GM13976 (cell line): ENCODE measurements at places on chromosomes 2 and 18.

- DNase-seq: no peak
Observed at GRCh38 chr2:42414648-42415047, 53.6 kb upstream of the COX7A2L start.

- peak; percentile 53 for DNase-seq
Observed at GRCh38 chr2:230537531-230537976, 121.6 kb downstream of the SP100 start.

- no peak for DNase-seq
Observed at GRCh38 chr2:173136599-173136998, 61.0 kb downstream of the MAP3K20 start.

DNA sequence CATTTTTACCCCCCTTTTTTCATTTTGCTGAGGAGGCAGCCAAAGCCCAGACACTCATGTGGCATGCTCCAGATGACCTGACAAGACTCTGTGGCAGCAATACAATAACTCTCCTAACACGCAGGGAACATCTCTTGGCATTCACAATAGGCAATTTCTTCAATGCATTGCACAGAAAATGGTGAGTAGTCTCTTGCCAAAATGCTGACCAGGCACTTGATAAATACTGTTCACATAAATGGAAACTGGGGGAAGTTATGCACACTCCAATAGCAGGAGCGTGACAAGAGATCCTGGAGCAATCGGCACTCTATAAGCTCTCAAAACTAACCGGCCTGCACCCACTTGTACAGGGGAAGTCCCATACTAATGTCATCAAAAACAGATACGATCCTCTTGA is 66.3 kb downstream of the NBAS start:
- DNase-seq: no peak

DNA sequence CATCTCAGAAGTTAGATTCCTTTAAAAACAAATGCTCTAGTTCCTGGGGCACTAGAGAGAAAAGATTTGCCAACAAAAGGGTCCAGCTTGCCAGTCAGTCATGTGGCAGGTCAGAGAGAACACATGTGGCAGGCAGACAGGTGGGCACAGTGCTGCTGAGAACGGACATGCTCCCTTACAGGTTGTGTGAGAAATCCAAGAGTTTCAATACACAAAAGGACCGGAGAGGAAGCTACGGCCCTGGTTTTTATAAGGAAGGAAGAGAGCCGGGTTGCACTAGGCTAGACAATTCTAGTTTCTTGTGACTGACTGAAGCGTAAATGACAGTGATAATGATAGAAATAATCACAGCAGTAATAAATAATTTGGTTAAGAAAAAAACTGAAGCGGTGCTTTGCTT is 18.3 kb downstream of the CDC42EP3 start:
- no peak for DNase-seq
